ENCODE measurements at places on chromosomes 7 and 10.

GRCh38 chr10:76405922-76406321 is 974.5 kb downstream of the LRMDA start:
- DNase-seq = no peak

GRCh38 chr10:43119416-43120115 is 18.7 kb upstream of the CSGALNACT2 start:
- DNase-seq = no peak

DNA sequence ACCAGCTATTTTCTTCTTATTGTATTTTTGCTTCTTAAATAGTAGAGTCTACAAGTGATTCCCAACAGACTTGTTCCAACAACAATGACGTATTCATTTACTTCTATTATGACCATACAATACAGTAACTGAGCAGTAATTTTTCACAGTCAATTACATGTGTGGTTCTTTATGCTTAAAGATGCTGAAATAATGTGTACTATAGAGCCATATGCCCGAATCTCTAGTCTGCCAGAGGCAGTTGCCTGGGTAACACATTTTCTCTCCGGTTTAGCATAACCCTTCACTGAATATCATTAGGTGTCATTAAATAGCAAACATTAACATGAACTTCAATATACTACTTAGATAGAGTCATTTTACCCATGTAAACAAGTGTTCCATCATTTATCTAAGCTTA is 75.0 kb downstream of the SLC25A13 start:
- DNase-seq = no peak

DNA sequence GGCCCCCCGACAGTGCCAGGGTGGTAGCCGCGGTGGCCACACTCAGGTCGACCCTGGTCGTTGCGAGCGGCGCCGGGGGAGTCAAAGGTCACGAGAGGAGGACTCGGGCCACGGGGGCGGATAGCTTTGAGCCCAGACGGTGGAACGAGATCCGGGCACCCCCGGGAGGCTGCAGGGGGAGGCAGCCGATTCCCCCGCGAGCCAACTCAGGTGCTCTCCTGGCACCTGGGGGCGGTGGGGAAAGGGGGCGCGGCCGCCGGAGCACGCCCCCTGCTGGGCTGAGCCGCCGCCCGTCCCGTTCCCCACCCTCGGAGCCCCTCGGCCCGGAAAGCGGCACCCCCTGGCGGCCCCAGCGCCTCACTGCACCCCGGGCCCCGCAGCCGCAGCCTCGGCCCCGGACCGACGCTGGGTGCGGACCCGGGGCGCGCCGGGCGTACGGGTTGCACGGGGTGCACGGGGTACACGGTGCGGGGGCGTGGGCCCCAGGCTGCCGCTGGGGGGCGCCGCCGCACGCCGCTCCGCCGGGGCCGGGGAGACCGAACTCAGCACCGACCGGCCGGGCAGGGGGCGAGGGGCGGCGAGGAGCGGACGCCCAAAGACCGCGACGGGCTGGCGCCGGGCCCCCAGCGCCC is 521 bp upstream of the NYAP1 start:
- peak; percentile 95 for DNase-seq

DNA sequence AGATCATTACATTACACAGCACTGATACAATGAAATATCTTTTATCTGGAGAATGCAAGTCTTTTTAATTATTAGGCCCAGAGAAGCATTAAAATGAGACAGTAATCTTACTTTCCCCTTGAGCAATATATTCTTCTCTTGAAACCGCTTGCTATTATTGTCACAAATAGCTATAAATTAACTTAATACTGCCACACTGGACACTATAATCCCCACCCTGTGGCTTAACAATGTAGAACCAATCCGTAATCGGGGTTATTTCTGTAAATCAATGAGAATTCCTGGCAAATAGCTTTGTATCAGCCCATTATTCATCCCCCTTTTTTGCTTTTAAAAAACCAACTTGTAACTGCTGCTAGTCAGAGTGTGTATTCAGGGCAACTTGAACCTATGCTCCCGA is 366.2 kb upstream of the VWC2 start:
- no peak for DNase-seq

DNA sequence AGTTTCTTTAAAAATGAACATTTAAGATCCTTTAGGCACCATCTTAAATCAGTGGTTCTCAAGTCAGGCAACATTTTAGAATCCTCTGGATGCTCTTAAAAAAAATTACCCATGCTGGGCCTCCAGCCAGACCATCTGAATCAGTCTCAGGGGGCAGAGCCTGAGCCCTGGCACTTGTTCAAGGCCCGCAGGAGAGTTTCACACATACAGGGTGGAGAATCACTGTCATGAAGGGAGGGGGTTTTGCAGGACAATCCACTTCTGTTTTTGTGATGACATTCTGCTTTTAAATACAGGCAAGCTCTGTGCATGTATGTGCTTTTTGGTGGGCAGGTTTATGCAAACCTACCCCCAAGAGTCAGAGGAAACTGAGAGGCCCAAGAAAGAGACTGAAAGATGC is 268.6 kb downstream of the SEC23IP start:
- DNase-seq = no peak

- no peak for DNase-seq
Measured at GRCh38 chr10:69228151-69228550, 8.0 kb downstream of the HKDC1 start.

DNA sequence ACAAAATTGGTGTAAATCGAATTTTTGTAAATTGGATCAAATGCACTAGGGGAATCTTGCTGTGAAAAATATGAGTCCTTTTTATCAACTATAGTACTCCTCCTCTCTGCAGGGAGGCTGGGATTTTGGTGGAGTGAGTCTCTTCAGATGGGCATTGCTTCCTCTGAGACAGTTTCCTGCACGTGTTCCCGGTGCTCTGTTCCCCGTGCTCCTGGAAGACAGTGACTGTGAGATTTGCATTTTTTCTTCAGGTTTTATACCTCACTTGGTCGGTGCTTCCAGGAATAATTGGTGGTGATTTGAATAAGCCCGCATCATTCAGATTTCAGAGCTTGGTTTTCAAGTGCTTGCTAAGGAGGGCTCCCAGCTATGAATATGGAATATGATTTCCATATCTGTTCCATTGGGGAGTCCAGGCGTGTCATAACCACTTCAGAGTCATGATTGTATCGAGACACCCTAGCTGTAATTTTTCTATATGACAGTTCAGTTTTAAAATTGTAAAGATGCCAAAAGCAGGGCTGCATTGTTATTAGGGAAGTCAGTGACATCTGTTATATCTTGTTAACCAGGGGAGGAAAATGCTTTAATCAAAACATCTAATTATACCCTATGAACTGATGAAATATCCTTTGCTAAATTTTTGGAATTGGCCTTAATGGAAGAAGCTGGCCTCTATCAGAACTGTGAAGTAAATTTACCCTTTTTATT is 12.3 kb downstream of the AUTS2 start:
- no peak for DNase-seq

GRCh38 chr10:5424751-5425150 is 12.4 kb downstream of the NET1 start:
- DNase-seq = no peak

Measured in GM20000 (cell line).